Neural progenitor cell (in vitro differentiated cells): ENCODE measurements at places on chromosomes 2 and 18. TPM values are rescaled to one million over a fixed set of nuclear protein-coding genes. Genes with fewer than 3 reads are reported as not detected.
A peak's percentile ranks its signal among the peaks of the same experiment; 100 is the strongest.

DNA sequence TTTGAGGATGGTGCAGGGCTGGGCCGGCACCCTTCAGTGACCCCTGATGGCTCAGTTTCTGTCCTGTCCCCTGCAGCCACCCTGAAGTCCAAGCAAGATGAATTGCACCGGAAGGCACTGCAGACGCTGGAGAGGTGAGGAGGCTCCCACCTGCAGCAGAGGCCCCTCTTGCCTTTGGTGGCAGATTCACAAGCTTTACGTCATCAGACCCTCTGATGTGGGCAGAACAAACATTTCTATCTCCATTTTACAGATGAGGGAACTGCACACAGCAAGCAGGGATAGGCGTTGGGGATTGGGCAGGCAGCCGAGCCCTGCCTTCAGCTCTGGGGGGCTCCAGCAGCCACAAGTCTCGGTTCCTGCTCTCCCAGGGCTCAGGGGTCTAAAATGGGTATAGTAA is 107.7 kb upstream of the MCFD2 start:
- H3K27me3 ChIP-seq = no peaks in the 10 kb centered on the region
- no peak overlapping the region for H3K27ac ChIP-seq

DNA sequence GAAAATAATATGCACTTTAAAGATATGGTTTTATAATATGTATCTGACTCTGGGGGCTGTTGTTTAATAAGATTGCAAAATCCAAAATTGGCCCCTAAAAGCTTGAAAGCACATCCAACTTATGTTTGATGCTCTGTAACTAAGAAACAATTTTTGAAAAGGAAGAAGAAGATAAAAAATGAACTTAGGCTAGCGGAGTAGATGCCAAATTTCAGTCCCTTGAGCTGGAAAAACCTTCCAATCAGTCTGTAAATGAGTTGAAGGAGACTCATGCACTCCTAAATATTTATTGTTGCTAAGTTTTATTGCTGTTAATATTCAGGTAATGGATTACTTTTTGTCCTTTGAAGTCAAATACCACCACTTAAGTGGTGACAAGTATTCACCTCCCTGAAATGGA is 465.0 kb downstream of the ZEB2 start:
- no peak for DNase-seq
- no peaks in the 10 kb centered on the region for H3K36me3 ChIP-seq
- H3K27me3 ChIP-seq = no peaks in the 10 kb centered on the region
- no peak overlapping the region for H3K27ac ChIP-seq

DNA sequence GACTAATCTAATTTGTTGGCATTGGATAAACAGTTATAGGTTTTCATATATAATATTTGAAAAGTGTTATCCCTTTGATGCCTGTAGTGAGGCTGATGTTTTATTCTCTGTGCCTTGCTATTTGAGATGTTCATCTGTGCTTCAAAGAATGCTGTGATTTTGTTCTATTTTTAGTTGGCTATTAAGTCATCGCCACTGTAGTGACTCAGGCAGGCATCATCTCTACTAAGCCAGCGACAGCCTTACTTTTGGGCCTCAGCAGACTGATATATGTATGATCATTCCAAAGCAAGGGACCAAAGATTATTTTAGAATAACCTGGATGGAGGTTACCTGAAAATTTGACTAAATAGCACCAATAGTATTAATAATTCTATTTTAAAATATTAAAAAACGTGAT is 1674.5 kb upstream of the NXPH2 start:
- H3K4me3 ChIP-seq = no peak overlapping the region
- no peak for DNase-seq
- no peaks in the 10 kb centered on the region for H3K27me3 ChIP-seq
- no peaks in the 10 kb centered on the region for H3K36me3 ChIP-seq
- H3K4me1 ChIP-seq = no peaks in the 10 kb centered on the region
- no peak overlapping the region for H3K27ac ChIP-seq

DNA sequence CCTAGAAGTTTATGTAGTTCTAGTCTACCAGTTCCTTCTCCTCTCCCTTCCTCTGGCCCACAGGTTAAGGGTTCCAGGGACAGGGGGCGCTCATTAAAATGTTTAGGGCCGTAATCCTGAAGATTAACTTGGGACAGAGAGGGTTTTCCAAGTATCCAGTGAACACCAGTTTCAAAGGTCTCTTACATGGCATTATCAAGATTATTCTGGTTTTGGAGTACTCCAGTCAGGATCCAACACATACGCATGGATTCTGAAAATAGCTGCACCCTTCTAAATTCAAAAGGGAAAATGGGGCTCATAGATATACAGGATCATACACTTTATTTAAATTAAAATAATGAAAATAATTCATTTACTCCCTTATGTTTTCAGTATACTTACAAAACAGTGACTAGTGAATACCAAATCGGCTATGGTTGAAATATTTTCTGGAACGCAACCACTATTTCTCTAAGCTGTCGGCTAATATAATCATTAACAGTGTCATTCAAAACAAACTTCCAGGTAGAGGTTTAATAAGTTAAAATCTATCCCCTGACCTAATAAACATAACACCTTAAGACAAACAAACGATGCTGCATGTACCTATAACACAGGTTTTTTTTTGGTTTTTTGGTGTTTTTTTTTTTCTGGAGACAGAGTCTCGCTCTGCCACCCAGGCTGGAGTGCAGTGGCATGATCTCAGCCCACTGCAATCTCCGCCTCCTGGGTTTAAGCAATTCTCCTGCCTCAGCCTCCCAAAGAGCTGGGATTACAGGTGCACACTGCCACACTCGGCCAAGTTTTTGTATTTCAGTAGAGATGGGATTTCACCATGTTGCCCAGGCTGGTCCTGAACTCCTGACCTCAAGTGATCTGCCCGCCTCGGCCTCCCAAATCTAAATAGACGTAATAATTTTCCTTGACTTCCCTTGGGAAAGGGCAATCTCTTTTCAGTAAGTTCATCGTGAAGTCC is 44.7 kb downstream of the MGAT4A start:
- H3K27ac ChIP-seq = no peak overlapping the region
- H3K36me3 ChIP-seq = no peaks in the 10 kb centered on the region
- H3K4me1 ChIP-seq = no peaks in the 10 kb centered on the region
- DNase-seq = no peak

- H3K36me3 ChIP-seq = no peaks in the 10 kb centered on the region
- no peak for DNase-seq
- no peaks in the 10 kb centered on the region for H3K27me3 ChIP-seq
- peak overlapping the region; percentile 89 for H3K27ac ChIP-seq
These were observed 276.6 kb downstream of the ZNF521 start for GRCh38 chr18:25075331-25075730.

DNA sequence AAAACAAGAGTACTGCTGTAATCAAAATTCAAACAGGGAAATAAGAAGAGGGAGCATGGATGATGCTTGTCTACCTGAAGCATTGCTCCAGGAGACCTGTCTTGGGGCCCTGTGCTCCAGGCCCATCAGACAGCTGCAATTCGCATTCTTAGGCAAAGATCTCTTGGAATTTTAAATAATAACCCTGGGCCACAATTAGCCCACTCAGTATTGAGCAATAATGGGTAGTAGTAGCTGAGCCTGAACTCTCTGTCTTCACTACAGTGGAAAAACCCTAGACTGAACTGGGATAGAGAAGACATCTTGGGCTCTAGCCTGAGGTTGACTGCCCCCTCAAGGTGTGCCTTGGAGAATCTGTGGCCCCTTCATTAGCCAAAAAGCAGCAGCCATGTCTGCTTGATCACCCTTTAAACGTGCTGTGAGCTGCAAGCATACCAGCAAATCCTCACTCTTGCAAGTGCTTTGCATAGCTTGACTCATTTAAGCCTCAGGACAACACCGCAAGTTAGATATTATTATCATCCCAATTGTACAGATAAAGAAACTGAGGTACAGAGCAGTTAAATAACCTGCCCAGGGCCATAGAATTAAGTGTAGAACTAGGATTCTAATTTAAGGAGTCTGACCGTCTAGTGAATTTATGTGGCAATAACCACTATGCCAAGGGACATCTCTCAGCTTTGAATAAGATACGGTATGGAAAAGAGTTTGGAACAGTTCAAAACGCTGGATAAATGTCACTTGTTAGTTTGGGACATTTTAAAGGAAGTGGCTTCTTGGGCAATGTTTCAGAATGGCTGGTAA is 69.0 kb downstream of the DDX1 start:
- no peaks in the 10 kb centered on the region for H3K4me1 ChIP-seq
- H3K4me3 ChIP-seq = no peak overlapping the region
- no peaks in the 10 kb centered on the region for H3K36me3 ChIP-seq
- H3K27me3 ChIP-seq = no peaks in the 10 kb centered on the region

GRCh38 chr2:130756053-130756873 is 923 bp downstream of the AMER3 start:
- H3K27me3 ChIP-seq = peaks cover 74% of the 10 kb centered on the region
- DNase-seq = peak; percentile 91
- peak overlapping the region; percentile 90 for H3K4me3 ChIP-seq
- no peaks in the 10 kb centered on the region for H3K36me3 ChIP-seq

- peak; percentile 4 for DNase-seq
- no peaks in the 10 kb centered on the region for H3K27me3 ChIP-seq
- no peak overlapping the region for H3K4me3 ChIP-seq
These were observed 500.5 kb downstream of the CCDC85A start for GRCh38 chr2:56684327-56684726.

- H3K4me1 ChIP-seq = no peaks in the 10 kb centered on the region
- peak; percentile 70 for DNase-seq
- no peak overlapping the region for H3K4me3 ChIP-seq
These were observed 73.5 kb downstream of the LIMS1 start for GRCh38 chr2:108607706-108608301.

DNA sequence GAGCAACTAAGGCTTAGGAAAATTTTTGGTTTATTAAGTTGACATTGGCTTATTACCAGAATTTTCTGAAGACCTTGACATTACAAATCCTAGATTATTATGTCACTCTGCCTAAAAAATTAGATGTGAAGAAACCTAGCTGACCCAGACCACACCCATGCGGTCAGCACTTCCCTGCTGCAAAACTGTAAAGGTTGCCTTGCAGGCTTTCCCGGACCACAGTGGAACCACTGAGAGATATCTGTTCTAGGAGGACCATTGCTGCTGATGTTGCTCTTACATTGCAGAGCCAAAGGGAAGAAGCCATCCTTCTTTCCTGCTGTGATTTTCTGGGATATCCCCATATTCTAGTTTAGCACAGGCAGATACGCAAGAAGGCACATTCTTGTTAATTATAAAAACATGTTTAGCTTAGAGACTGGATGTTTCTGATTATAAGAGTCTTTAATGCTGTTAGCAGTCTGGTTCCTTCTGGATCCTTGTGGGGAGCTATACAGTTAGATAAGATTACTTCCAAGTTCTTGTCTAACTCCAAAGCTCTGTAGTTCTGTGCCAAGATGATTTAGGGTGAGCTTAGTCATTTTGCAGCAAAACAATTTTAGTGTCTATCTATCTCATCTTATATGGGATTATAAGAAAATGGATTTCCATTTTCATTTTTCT is 70.2 kb downstream of the AOX1 start:
- no peaks in the 10 kb centered on the region for H3K27me3 ChIP-seq
- H3K4me1 ChIP-seq = no peaks in the 10 kb centered on the region
- H3K36me3 ChIP-seq = no peaks in the 10 kb centered on the region

- no peak for DNase-seq
- no peaks in the 10 kb centered on the region for H3K27me3 ChIP-seq
- peaks cover 18% of the 10 kb centered on the region for H3K4me1 ChIP-seq
- no peak overlapping the region for H3K4me3 ChIP-seq
- H3K36me3 ChIP-seq = no peaks in the 10 kb centered on the region
These were observed 58.2 kb downstream of the HRH4 start for GRCh38 chr18:24518596-24518995.

DNA sequence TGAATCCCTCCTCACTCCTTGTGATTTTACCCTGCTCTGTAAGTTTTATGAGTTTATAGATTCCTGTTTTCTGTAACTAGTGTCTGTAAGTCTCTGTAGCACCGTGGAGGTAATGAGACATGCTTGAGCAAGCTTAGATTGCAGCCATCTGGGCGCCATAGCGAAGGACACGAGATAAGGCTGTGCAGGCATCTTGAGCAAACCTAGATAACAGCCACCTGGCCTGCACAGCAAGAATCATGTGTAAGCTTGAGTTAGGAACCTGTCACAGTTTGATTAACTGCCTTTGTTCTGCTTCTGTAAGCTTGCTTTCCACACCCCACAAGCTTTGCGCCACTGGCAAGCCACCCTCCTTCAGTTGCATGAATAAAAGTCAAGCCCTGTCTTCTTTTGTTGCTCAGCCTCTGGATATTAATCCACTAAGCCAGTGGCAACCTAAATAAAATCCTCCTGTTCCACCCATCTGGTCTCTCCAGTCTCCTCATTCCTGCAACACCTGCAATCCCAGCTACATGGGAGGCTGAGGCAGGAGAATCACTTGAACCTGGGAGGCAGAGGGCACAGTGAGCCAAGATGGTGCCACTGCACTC is 270.6 kb upstream of the RGPD4 start:
- H3K4me3 ChIP-seq = no peak overlapping the region
- no peak overlapping the region for H3K27ac ChIP-seq
- no peaks in the 10 kb centered on the region for H3K27me3 ChIP-seq
- no peak for DNase-seq

GRCh38 chr2:226215902-226216503 is 583.6 kb downstream of the IRS1 start:
- no peaks in the 10 kb centered on the region for H3K36me3 ChIP-seq
- H3K27ac ChIP-seq = no peak overlapping the region
- peak; percentile 82 for DNase-seq
- H3K4me3 ChIP-seq = no peak overlapping the region
- no peaks in the 10 kb centered on the region for H3K27me3 ChIP-seq

DNA sequence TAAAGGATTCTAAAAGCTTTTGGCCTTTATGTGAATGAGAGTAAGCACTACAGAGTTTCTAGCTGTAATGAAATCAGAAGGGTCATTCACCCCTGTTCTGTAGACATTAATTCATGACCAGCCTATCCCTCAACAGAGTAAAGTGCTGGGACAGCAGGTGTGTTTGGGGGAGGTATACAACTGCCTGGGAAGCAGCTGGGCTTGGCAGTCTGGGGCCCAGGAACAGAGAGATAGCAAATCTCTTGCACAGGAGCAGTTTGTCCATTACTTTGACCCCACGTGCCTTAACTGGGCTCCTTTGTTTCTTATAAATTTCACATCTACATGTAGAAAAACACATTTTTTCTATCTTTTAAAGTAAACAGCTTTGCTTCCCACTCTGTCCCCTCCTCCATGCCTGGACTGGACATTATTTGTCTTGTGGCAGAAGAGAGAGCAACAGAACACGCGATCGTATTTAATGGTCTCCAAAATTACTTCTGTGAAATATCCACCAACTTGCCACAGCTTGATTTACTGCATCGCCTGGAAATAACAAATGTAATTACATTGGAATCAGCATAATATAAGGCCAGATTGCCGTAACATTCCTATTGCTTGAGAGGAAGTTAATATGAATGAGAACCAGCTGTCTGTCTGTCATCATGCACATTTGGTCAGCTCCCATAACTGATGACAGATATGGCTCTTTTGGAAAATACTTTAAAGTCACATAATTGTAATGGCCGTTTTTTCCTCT is 263.8 kb downstream of the RBM43 start:
- no peaks in the 10 kb centered on the region for H3K27me3 ChIP-seq

ACTR2 gene
- total RNA-seq = 84.6 and 124 TPM in 2 replicates

KIAA2012 gene
- total RNA-seq = not detected in 2 replicates

TANK gene
- total RNA-seq = 19.8 and 43.5 TPM in 2 replicates

RNU2-63P gene
- not detected in 2 replicates for total RNA-seq

MC2R gene
- not detected in 2 replicates for total RNA-seq

CBLN2 gene
- total RNA-seq = not detected in 2 replicates

MYOM1 gene
- 0.45 and 1.4 TPM in 2 replicates for total RNA-seq

SLC5A7 gene
- 0.03 and 0.04 TPM in 2 replicates for total RNA-seq

LYPD6 gene
- total RNA-seq = 4.1 and 4.4 TPM in 2 replicates

SCN3A gene
- total RNA-seq = 0.40 TPM in 1 of 2 replicates, not detected in the other

RAB27B gene
- total RNA-seq = 0.43 and 5.0 TPM in 2 replicates
